ENCODE measurements at places on chromosomes 7 and 10. TPM values are rescaled to one million over a fixed set of nuclear protein-coding genes. Genes with fewer than 3 reads are reported as not detected.

The LBX1 gene
- not detected for polyA plus RNA-seq

The OR2A5 gene
- polyA plus RNA-seq = under 0.01 TPM

The GPR15LG gene
- not detected for polyA plus RNA-seq

The SFRP5 gene
- 110 TPM for polyA plus RNA-seq

The PILRA gene
- 3.3 TPM for polyA plus RNA-seq

The CALCR gene
- polyA plus RNA-seq = not detected

Data from small intestine (tissue), 16 donors.